Caki2 (cell line): ENCODE measurements at places on chromosomes 1 and 21.

DNA sequence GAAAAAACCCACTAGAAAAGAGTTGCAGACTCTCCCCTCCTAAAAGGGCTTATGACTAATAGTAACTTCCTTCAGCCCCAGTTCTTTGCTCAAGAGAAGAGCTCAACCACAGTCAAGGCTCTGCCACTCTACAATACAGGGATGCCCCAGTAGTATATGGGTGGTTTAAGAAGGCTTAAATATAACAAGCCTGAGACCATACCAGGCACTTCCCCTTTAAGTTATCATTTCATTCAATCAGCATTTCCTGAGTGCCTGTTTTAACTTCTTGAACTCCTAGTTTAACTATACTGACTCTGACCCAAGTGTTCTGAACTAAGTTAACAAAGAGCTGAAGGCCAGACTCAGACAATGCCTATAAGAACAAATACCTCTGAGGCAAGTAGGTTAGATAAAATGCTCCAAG, 19.8 kb downstream of the PRPF38A start:
- no peak for DNase-seq

DNA sequence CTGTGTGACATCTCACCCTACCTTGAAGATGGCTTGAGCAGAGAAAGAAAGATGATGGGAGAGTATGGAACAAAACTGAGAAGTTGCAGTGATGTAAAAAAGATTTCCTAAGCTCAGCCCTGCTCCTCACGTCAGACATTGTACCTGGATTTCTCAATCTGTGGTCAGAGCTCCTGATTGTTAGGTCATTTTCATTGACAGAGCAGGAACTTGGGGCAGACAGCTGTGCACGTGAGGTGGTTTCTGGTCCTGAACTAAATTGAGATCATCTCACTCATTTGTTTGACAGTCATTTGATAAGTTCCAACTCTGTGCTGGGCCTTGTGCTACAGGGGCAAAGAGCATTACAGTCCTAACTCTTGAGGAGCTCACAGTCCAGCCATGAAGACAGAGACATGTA, 10.2 kb downstream of the TRAF3IP3 start:
- no peak for DNase-seq

- DNase-seq, result no peak
Measured at GRCh38 chr1:196088541-196088940, 519.7 kb downstream of the KCNT2 start.

GRCh38 chr1:102942324-102942723, 166.0 kb downstream of the COL11A1 start:
- no peak for DNase-seq

- no peak for DNase-seq
Measured at GRCh38 chr1:46622344-46622743, 5.7 kb upstream of the MOB3C start.

DNA sequence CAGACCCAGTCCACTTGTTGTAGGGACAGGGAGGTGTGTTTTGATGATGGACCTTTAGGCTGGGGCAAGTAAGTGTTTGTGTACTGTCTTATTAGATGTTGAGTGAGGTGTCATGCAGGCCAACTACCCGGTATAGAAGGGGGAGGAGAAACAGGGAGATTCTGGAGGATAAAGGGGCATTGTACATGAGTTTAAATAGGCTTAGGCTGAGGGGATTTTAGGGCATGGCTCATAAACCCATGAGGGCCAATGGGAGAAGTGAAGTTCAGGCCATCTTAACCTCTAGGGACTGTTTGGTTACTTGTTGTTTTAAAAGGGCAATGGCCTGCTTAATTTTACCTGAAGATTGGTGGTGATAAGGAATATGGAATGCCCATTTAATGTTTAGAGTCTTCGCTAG, 38.2 kb upstream of the PLA2G5 start:
- no peak for DNase-seq

- no peak for DNase-seq
Measured at GRCh38 chr1:65791396-65791795, 1.3 kb upstream of the PDE4B start.

GRCh38 chr1:238457610-238458009, 566.9 kb upstream of the ZP4 start:
- no peak for DNase-seq

DNA sequence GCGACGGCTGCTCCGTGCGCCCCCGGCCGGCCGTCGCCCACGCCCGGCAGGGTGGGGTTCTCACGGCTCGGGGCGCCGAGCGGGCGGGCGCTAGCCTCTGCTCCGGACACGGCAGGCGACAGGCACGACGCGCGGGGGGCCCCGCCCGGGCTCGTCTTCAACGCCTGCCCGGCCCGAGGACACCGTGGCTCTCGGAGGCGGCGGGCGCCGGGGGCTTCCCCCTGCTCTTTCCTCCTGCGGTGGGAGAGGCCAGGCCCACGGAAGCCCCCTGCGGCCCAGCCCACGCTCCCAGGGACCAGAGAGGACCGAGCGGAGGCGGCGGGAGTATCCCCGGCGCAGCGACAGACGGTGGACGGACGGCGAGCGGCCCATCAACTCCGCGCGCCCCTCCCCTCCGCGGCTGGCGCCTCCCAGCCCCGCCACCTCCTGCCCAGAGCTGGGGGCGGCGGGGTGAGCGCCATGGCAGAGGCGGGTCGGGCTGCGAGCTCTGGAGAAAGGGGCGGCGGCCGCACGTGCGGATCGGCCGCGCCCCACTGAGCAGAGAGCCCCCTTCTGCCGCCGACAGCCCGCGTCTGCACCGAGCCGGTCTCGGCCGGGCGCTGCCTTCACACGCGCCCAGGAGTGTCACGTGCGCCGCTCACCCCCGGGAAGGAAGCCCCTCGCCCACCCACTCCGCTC, at the start of the genes SHE and TDRD10:
TSS of gene SHE (minus strand) at position 347 of the 678 bp plus-strand sequence. CDS start 386 bp downstream, outside the sequence.
TSS of gene TDRD10 (plus strand) at position 154 of the 678 bp plus-strand sequence. CDS start 4,685 bp downstream, outside the sequence.
- no peak for DNase-seq

DNA sequence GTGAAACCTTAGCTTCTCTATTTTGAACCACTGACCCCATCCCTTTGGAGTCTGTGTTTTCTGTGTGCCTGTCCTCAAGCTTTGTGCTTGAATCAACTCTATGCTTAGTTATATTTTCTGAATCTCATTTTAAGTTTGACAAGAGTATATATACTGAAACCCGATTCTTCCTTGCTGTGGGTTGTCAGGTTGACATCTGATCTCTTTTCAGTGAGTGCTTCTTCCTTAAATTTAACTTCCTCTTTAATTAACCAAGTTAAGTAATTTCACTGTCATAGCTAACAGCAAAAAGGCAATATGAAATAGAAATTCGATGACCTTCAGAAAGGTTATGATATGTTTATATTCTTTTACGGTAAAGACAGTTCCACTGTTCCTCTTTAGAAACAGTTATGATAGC, 69.4 kb downstream of the C1orf21 start:
- no peak for DNase-seq

- no peak for DNase-seq
Measured at GRCh38 chr1:201917362-201918033, 28.8 kb downstream of the SHISA4 start.

- no peak for DNase-seq
Measured at GRCh38 chr21:29649406-29649814, 290.4 kb downstream of the GRIK1 start.

GRCh38 chr1:30447080-30447479, 276.3 kb downstream of the MATN1 start:
- no peak for DNase-seq

GRCh38 chr1:239897458-239897857, 194.2 kb upstream of the FMN2 start:
- DNase-seq, result no peak

DNA sequence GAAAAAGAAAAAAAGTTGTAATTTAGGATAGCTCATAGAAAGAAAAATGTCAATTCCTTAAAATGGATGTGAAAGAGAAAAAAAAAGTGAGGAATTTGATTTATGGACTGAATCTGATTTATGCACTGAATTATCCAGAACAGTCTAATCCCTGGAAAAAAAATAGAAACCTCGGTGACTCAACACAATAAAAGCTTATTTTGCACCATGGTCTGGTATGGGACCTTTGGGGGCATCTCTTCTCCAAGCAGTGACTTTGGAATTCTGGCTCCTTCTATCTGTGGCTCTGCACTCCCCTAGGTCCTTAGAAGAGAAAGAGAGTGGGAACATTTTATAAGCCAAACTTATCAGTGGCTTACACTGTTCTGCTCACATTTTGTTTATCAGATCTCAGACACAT, 471.7 kb upstream of the B3GALT2 start:
- DNase-seq, result no peak

- no peak for DNase-seq
Measured at GRCh38 chr1:107802654-107803053, 162.3 kb downstream of the VAV3 start.

DNA sequence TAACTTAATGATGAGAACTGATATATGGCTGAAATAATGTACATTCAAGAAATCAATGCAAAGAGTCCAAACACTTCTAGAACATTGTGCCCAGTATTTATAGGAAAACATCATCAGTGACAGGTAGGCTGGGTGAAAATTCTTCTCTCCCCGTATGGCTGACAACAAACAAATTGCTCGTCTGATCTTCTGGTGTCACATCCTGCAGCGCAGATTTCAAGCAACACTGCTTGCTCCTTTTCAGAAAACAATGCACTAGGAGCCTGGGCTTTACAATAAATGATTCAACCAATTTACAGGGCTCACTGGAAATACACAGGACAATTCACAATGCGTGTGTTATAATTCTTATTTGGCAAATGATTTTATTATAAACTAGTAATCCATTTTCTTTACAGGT, 185.3 kb downstream of the RERE start:
- DNase-seq, result no peak

DNA sequence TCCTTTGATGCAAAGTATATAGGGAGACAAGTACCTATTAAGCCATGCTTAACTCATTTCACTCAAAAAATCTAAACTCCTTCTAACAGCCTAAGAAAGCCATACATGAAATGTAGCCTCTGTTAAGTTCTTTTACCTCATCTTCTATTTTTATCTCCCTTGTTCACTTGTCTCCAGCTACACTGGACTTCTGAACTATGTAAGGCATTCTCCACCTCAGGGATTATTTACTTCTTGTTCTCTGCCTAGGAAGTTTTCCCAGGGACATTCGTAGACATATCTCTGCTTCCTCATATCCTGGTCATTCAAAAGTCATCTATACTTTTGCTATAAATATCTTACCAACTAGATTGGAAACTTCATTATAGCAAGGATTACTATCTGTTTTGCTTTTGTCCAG, 96.9 kb downstream of the COP1 start:
- no peak for DNase-seq

DNA sequence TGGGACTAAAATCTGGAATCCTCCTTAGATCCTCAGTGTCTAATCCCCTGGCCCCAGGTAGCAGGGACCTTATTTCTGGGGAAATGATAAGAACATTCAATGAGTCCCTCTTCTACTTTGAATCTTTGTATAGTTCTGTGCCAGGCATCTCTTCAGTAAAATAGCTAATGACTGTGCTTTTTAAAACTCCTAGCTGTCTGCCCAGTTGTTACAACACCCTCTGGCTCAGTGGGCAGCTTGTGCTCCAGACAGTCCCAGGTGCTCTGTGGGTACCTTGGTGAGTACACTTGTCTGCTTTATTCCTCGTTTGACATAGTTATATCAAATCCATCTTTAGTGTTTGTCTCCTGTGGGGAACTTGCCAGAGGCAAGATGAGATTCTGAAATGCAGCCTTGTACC, 18.0 kb downstream of the TGFB2 start:
- DNase-seq, result no peak

- no peak for DNase-seq
Measured at GRCh38 chr21:41867313-41867712, 11.8 kb downstream of the PRDM15 start.

DNA sequence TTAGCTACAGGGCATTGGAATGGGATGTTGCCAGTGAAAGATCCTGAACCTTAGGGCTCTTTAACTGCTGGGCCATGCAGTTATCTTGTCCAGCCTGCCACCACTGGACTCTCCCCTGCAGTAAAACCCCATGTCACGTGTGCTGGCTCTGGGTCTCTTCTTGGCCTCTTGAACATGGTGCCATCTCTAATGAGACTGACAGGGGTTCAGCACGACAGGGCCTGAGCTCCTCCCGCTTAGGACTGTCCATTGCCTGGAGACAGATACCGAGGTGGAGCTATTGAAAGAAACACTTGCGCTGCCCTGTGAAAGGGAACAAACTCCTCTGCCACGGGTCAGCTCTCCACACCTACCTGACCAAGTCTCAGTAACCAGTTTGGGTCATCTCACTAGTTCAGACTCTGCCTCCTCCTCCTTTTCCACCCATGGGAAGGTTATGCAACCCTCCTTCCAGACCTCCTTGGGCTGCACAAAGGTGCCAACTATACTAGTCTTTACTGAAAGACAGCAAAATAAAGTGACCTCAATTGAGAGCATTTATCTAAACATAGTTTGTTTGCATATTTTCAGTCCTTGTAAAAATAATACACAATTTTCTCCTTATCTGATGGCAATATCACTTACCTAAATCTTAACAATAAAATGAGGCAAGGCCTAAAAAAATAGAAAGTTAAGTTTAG, 66.0 kb downstream of the GNG12 start:
- DNase-seq, result no peak

GRCh38 chr1:77282866-77283539, 1.2 kb downstream of the AK5 start:
- DNase-seq, result no peak

- no peak for DNase-seq
Measured at GRCh38 chr1:201859424-201859823, 29.3 kb upstream of the SHISA4 start.

- no peak for DNase-seq
Measured at GRCh38 chr1:158972841-158973240, 36.9 kb upstream of the IFI16 start.

- DNase-seq, result peak; percentile 23
Measured at GRCh38 chr1:161473348-161473747, 31.9 kb upstream of the FCGR2A start.

DNA sequence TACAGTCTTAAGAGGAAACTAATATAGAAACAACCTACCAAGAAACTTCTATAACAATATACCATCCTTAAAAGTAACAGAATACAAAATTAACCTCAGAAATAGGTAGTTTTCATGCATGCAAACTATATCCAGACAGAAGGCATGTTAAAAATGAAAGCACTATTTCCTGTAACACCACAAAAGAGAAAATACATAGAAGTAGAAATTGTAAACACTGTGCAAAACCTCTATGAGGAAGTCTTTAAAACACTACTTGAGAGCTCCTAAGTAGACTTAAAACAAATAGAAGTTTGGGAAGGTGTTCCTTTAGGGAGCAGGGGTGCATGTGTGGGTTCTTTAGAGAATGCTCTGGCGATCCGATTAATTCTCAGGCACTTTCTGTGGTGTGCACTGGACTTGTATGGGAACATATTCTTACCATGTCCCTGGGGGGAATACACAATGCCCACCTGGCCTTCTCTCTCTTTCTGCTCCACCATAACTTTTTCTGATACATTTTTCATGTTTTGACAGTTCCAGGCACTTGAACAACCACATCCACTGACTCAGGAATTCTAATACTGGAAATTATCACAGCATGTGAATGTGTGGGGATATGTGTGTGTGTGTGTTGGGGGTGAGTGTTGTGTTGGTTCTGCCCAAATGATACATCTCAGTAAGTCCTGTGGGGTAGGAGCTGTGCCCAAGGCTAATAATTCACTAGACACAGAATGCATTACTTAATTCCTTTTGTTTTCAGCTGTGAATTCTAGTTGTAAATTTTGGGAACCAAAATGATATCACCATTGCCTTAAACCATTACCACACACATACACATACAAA, 866.3 kb upstream of the B3GALT2 start:
- no peak for DNase-seq

GRCh38 chr1:28737307-28738132, 780 bp downstream of the YTHDF2 start:
- peak; percentile 51 for DNase-seq

GRCh38 chr1:206895837-206896242, 1.4 kb upstream of the IL24 start:
- DNase-seq, result no peak

GRCh38 chr21:46097336-46098293, at the start of gene COL6A2:
COL6A2 (plus strand) TSS chr21:46098112.
- peak; percentile 16 for DNase-seq

GRCh38 chr21:33975548-33976081, 60.0 kb upstream of the ATP5PO start:
- DNase-seq, result peak; percentile 71
